ENCODE measurements at places on chromosomes 7 and 10. TPM values are rescaled to one million over a fixed set of nuclear protein-coding genes. Genes with fewer than 3 reads are reported as not detected.

VPS37D gene
- not detected for total RNA-seq

OPN4 gene
- total RNA-seq = not detected

CACNB2 gene
- total RNA-seq = not detected

DNA sequence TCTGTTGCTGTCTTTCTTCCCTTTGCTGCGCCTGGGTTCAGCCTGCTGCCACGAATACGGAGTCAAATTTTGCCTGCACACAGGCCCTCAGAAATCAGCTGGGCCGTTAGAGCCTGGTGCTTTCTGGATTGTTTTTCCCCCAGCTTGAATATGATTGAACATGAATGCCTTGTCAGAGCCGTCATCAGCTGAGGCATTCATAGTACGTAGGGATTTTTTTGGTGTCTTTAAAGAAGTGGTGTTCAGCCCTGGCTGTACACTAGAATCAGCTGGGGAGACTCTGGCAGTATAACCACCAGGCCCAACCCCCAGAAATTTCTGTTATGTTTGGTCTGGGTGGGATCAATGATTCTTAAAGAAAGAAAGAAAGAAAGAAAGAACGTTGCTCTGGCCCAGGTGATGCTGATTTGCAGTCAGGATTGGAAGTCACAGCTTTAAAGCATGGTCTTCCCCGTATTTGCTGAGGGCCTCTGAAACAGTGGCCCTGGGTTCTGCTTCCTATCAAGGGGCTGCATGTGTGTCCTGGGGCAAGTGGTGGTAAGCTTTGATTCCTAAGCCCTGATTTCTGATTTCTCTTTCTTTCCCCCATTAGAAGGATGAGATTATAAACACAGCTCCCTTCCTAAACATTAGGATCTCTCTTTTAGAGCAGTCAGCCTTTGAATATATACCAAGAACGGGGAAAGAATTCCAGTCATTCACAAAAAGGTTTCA is 24.7 kb downstream of the NUB1 start:
- H3K27me3 ChIP-seq = no peaks in the 10 kb centered on the region
- H3K4me1 ChIP-seq = peaks cover 18% of the 10 kb centered on the region
- DNase-seq = no peak
- H3K36me3 ChIP-seq = peaks cover 52% of the 10 kb centered on the region
- H3K27ac ChIP-seq = no peak overlapping the region

- H3K4me3 ChIP-seq = no peak overlapping the region
- no peaks in the 10 kb centered on the region for H3K36me3 ChIP-seq
- H3K4me1 ChIP-seq = no peaks in the 10 kb centered on the region
- H3K27ac ChIP-seq = no peak overlapping the region
- no peak for DNase-seq
Measured at GRCh38 chr7:23928418-23928775, 218.4 kb downstream of the STK31 start.

- peak; percentile 14 for DNase-seq
- peaks cover 32% of the 10 kb centered on the region for H3K27me3 ChIP-seq
- H3K4me1 ChIP-seq = peaks cover 21% of the 10 kb centered on the region
- peak overlapping the region; percentile 55 for H3K4me3 ChIP-seq
- no peak overlapping the region for H3K27ac ChIP-seq
Measured at GRCh38 chr10:13707156-13707881, 120.6 kb downstream of the PRPF18 start.

- H3K36me3 ChIP-seq = no peaks in the 10 kb centered on the region
- H3K27ac ChIP-seq = no peak overlapping the region
- no peak overlapping the region for H3K4me3 ChIP-seq
Measured at GRCh38 chr10:69969977-69970376, 82.7 kb upstream of the MACROH2A2 start.

GRCh38 chr10:42988069-42988468 is 88.8 kb upstream of the RET start:
- H3K4me1 ChIP-seq = peaks cover 2% of the 10 kb centered on the region
- no peaks in the 10 kb centered on the region for H3K27me3 ChIP-seq
- no peak overlapping the region for H3K27ac ChIP-seq
- H3K36me3 ChIP-seq = no peaks in the 10 kb centered on the region
- no peak for DNase-seq
- no peak overlapping the region for H3K4me3 ChIP-seq

DNA sequence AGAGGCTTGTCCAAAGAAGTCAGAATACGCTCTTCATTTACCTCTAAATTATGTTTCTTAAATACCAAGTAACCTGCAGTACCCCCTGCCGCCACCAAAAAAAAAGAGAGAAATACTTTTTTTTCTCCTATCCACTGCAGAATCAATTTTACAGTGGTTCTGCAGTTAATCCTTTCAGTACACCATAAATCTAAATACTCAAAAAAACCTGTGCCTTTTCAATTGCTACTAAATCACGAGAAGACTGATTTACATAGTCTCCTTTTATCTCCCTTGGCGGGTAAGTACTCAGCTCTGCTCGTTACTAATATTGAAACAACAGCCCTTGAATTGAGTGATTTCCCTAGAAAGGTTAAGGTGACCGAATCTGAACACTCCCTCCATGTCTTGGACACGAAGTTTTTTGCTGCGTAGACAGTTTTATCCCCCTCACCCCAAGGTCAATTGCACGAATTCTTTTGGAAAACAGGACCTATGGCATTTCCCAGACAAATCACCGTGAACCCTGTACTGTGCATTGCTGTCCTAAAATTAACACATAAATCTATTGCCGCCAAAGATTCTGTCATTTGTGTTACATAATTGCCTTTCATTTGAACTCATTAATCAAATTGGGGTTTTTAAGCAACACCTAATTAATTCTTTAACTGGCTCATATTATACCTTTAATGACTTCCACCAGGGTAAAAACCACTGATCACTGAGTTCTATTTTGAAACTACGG is 512 bp upstream of the VIM start:
- peaks cover 46% of the 10 kb centered on the region for H3K4me1 ChIP-seq
- peaks cover 43% of the 10 kb centered on the region for H3K36me3 ChIP-seq
- H3K27ac ChIP-seq = peak overlapping the region; percentile 100
- H3K27me3 ChIP-seq = peaks cover 2% of the 10 kb centered on the region

DNA sequence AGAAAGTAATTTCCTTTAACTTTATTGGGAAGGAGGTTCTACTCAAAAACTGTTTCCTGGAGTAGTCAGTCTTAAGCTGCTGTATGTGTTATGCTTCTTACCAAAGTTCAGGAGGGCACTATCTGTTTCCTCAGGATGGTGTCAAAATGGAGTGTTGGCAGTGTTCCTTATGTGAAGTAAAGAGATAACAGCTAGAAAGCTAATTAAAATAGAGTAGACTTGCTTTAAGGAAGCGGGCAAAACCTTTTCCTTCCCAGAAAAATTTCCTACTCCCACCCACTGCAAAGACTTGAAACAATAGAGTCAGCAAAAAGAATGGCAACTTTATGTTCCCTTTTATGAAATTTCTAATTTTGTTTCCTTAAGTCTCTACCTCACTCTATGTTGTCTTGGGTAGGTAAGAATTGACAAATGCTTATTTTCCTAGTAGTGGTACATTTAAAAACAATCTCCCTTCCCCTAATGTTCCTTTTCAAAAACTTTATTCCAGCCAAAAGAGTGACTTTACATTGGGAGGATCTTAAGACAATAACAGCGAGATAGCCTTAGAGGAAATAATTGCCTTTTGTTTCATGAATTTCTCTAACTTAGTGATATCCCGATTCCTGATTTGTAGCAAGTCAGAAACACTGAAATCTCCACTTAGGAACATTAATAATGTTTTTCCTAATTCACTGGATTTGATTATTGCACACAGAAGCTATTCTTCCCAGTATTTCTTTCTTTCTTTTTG is 26.5 kb upstream of the ENTPD1 start:
- H3K36me3 ChIP-seq = peaks cover 3% of the 10 kb centered on the region
- no peak for DNase-seq
- no peak overlapping the region for H3K27ac ChIP-seq
- H3K4me1 ChIP-seq = no peaks in the 10 kb centered on the region

- no peaks in the 10 kb centered on the region for H3K4me1 ChIP-seq
- no peaks in the 10 kb centered on the region for H3K27me3 ChIP-seq
- H3K4me3 ChIP-seq = no peak overlapping the region
- H3K27ac ChIP-seq = no peak overlapping the region
Measured at GRCh38 chr7:111650456-111650999, 88.2 kb upstream of the IMMP2L start.

DNA sequence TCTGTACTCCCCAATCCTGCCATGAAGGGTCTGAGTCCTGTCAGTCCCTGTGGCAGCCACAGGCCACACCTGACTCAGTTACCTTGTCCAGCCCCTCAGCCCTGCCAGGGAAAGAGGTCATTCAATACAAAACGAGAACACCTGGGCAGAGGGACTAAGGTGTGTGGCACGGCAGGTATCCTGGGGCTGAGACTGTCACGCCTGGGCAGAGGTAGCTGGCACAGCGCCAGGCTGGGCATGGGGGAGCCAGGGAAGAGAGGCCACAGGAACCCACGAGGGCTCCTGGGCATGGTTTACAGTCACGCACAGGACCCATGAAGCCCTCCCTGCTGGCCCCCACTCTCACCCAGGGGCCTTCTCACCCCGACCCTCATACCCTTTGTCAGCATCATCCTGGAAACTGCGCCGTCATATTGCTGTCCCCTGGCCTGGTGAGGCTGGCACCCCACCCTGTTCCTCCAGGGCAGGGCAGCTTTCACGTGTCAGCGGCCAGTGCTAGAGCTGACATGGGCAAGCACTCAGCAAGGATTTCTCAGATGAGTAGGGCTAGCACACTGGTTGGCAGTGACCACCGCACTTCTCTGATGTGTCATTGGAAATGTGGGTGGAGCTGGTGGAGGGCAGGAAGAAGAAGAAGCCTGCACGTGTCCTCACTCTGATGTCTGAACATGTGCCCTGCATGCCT is 42.7 kb downstream of the LRRC18 start:
- no peaks in the 10 kb centered on the region for H3K36me3 ChIP-seq
- DNase-seq = no peak
- no peaks in the 10 kb centered on the region for H3K4me1 ChIP-seq
- no peak overlapping the region for H3K27ac ChIP-seq
- H3K4me3 ChIP-seq = no peak overlapping the region

All from activated CD4-positive, alpha-beta T cell treated with anti-CD3 and anti-CD28 coated beads, Interleukin-2, amount 10 ng/mL, durations not matched to agents 7 days and 5 days (primary cell).